ENCODE measurements at places on chromosomes 16 and 17.

DNA sequence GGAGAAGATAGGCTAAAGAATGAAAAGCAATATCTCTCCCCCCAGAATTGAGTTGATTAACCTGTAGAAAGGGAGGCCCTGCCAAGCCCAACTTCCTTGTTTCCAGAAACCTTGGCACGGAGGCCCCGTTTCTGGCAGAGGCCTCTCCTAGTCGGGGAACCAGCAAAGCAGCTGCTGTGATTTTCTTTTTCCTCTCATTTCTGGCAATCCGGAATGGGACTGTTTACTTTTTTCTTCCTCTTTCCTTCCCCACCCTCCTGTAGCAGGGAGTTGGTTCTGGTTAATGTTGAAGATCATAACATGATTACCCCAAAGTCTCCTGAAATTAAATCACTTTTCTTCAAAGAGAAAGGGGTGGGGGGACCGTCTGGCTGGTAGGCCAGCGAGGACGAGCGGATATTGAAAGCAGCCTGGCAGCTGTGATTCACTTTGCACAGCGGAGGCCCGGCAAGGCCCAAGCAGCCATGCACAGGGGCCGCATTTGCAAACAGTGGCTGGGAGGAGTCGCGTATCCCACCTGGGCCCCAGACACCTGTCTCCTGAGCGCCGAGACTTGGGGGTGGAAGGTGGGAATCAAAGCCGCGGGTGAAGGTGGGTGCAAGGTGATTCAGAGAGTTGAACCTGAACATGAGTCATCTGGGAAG, 51.5 kb downstream of the NTN1 start:
- no peak overlapping the region for H3K27ac ChIP-seq
- no peaks in the 10 kb centered on the region for H3K36me3 ChIP-seq
- no peak for DNase-seq
- H3K27me3 ChIP-seq = peaks cover 3% of the 10 kb centered on the region
- H3K4me3 ChIP-seq = no peak overlapping the region

- no peaks in the 10 kb centered on the region for H3K36me3 ChIP-seq
- DNase-seq = no peak
- no peaks in the 10 kb centered on the region for H3K27me3 ChIP-seq
- no peak overlapping the region for H3K4me3 ChIP-seq
Measured at GRCh38 chr16:27164352-27164751, 39.0 kb upstream of the KDM8 start.

DNA sequence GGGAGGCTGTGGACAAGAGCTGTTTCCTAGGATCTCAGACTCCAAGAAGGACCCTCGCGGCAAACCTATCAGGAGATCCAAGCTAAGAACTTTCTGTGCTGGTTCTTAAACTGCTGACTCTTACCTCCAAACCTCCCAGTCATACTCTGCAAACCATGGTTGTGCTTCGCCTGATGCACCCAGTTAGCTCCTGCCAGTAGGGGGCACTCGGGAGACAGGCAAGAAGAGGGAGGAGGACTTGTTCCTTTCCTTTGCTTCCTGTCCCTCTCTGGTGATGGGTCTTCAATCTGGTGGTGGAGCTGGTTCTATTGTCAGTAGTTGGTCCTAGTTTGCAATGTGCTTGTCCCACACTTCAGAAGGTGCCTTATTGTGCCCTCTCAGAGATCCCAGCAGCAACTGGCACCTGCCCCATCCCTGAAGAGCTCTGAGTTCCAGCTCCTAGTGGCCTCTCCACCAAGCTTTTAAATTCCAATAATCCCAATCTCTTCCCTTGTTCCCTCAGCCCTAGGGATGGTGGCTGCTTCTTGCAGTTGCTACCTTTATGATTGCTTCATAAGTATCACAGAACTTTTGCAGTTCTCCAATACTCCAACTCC, 113.5 kb upstream of the RPL38 start:
- H3K4me3 ChIP-seq = no peak overlapping the region
- DNase-seq = no peak
- no peaks in the 10 kb centered on the region for H3K4me1 ChIP-seq
- H3K27ac ChIP-seq = no peak overlapping the region
- H3K27me3 ChIP-seq = no peaks in the 10 kb centered on the region
- H3K36me3 ChIP-seq = no peaks in the 10 kb centered on the region

- H3K27ac ChIP-seq = no peak overlapping the region
- peaks cover 4% of the 10 kb centered on the region for H3K27me3 ChIP-seq
- H3K4me3 ChIP-seq = no peak overlapping the region
- no peak for DNase-seq
- H3K36me3 ChIP-seq = no peaks in the 10 kb centered on the region
Measured at GRCh38 chr17:49445591-49445990, 30.9 kb upstream of the PHB1 start.

DNA sequence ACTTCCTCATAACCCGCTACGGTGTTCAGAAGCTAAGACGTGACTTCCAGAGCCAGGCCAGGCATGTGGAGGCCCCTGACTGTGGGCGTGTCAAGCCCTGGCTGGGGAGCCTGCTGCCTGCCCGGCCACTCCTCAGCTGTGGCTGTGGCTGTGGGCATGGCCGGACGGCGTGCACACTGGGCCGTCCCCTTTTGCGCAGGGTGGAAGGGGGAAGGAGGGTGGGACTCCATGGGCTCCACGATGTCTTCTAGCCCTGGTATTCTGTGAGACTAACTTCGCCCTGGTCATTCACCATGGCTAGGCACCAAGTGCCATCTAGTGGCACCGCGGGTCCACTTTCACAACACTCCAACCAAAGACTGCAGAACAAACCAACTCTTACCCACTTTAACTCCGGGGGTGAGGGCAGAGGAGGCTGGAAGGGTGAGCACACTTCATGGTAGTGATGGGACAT, 67.9 kb downstream of the N4BP1 start:
- no peaks in the 10 kb centered on the region for H3K27me3 ChIP-seq
- H3K27ac ChIP-seq = no peak overlapping the region
- H3K4me1 ChIP-seq = peaks cover 5% of the 10 kb centered on the region
- H3K4me3 ChIP-seq = no peak overlapping the region
- H3K36me3 ChIP-seq = peaks cover 25% of the 10 kb centered on the region

- no peak overlapping the region for H3K27ac ChIP-seq
- DNase-seq = peak; percentile 26
- no peak overlapping the region for H3K4me3 ChIP-seq
- no peaks in the 10 kb centered on the region for H3K27me3 ChIP-seq
- no peaks in the 10 kb centered on the region for H3K36me3 ChIP-seq
- peaks cover 12% of the 10 kb centered on the region for H3K4me1 ChIP-seq
Measured at GRCh38 chr16:17105239-17105797, 365.4 kb downstream of the XYLT1 start.

DNA sequence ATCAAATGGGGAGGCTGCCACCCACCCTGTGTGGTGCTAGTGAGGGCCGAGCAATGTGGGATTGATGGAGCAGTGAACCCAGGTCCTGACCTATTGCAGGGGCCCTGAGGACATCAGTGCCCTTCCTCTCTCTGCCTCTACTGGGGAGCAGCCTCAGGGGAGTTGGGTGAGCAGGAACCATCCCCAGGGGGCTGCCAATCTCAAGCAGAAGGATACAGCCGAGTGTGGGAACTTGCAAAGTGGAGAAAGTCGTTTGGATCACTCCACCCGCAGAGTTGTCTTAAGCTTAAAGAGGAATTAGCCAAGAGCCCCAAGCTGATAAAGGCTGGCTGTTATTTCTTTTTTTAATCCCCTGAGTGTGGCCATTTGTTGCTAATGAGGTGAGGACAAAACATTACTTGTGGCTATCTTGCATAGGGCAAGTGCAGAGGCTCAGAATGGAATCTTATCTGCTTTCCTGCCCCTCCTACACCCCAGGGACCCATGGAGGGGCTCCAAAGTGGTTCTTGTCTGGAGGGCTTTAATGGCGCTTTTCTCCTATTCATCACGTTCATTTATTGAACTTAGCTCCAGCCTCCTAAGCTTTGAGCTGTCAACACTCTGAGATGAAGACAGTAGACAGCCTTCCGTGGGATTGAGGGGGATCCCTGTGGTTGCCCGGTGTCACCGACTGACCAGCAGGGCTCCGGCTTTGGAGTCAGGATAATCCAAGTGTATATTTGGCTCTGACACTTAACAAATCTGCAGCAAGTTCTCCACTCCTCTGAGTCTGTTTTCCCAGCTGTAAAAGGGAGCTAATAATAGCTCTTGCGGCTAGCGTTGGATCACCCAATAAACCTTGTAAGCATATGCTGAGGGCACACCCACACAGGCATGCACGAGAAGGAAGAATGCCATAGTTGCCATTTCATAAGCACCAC, 45.1 kb downstream of the MYH11 start:
- no peak overlapping the region for H3K27ac ChIP-seq
- no peaks in the 10 kb centered on the region for H3K36me3 ChIP-seq
- H3K4me3 ChIP-seq = no peak overlapping the region
- no peaks in the 10 kb centered on the region for H3K4me1 ChIP-seq
- no peak for DNase-seq
- H3K27me3 ChIP-seq = no peaks in the 10 kb centered on the region

GRCh38 chr17:51461578-51462004, 201.2 kb downstream of the UTP18 start:
- H3K27me3 ChIP-seq = no peaks in the 10 kb centered on the region
- DNase-seq = peak; percentile 47
- no peaks in the 10 kb centered on the region for H3K36me3 ChIP-seq
- no peaks in the 10 kb centered on the region for H3K4me1 ChIP-seq

DNA sequence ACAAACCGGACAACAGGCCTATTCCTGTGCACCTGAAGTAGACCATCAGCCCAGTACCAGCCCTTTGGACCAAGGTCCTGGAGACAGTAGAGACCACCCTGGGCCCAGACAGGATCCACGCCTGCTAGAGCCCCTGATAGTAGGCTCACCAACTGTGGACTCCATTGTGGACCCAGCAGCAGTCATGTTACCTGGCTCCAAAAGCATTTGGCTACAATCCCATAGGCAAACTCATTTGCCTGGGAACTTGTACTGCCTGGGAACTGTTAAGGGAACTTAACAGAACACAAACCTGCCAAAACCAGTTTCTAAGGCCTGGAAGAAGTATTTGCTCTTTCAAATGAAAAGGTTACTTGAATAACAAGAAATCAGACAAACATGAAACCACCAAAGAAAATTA, 10.0 kb upstream of the ACSM1 start:
- DNase-seq = no peak
- H3K36me3 ChIP-seq = no peaks in the 10 kb centered on the region
- no peaks in the 10 kb centered on the region for H3K4me1 ChIP-seq
- H3K27ac ChIP-seq = no peak overlapping the region

DNA sequence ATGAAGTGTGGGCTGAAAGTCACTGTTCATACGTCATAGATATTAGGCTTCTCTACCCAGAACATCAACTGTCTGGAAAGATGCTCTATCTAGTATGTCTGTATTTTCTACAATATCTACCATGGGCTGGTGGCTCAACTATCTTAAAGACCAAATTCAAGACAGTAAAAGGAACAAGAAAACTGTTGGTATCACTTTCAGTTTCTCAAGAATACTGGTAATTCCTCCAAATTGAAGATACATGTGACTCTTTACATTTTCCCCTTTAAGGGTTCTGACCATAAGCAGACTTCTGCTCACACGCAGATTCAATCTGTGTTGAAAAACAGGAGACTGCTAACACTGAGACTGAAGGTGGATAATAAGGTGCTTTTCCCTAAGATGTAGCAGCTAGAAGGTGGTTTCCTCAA, 24.2 kb downstream of the XPO6 start:
- DNase-seq = no peak
- H3K4me3 ChIP-seq = peak overlapping the region; percentile 47
- H3K27me3 ChIP-seq = no peaks in the 10 kb centered on the region
- peak overlapping the region; percentile 45 for H3K27ac ChIP-seq
- H3K36me3 ChIP-seq = no peaks in the 10 kb centered on the region

DNA sequence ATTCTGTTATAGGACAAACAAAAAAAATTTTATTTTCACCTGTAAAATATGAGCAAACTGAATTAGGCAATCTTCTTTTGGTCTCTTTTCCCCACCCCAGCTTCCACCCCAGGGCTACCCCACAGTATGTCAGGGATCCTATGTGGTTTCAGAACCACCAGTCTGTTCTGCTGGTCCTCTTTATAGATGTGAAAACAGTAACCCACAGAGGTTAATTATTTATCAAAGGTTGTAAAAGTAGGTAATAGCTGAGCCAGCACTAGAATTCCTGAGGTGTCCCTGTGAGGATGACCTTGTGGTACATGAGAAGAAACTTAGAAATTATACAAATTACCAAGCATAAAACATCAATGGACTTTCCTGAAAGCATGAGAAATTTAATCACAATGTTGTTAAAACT, 428.7 kb downstream of the CNTNAP4 start:
- H3K27me3 ChIP-seq = no peaks in the 10 kb centered on the region
- DNase-seq = no peak
- H3K27ac ChIP-seq = no peak overlapping the region
- H3K4me3 ChIP-seq = no peak overlapping the region
- no peaks in the 10 kb centered on the region for H3K4me1 ChIP-seq
- no peaks in the 10 kb centered on the region for H3K36me3 ChIP-seq

DNA sequence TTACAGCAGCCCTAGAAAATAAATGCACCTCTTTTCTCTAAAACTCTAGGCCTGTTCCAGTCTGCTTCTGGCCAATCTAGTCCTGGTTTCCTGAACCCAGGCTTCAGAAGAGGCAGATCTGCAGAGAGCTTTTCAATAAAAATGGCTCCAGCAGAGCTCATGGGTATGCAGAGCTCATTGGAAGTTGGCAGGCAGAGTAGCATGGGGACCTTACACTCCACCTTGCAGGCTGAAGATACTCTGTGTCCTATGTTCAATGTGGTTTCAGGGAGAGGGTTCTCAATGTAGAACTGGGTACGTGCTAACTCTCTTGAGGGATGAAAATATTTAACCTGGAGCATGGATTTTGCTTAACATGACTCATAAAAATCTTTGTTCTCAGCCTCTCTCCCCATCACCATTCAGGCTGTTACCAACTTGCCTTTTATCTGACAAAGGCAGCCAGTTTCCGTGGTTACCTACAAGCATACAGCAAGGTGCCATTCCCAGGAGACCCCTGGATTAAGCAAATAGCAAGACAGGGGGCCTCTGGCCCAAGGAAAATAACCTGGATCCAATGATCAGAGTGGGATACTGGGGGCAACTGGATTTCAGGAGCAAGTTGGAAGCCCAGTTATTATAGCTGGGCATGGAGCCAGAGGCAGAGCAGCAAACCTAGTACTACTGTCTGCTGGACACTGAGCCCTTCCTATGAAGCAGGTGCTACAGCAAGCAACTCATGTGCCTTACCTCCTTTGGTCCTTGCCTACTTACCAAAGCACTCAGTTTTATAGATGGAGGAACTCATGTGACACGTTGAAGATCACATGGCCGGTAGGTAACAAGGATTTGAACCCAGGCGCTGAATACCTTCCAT, 98.2 kb upstream of the DHX40 start:
- H3K27me3 ChIP-seq = no peaks in the 10 kb centered on the region
- H3K4me1 ChIP-seq = no peaks in the 10 kb centered on the region
- no peak overlapping the region for H3K4me3 ChIP-seq
- no peak overlapping the region for H3K27ac ChIP-seq

- H3K27me3 ChIP-seq = no peaks in the 10 kb centered on the region
- H3K4me1 ChIP-seq = no peaks in the 10 kb centered on the region
- H3K36me3 ChIP-seq = no peaks in the 10 kb centered on the region
- no peak overlapping the region for H3K27ac ChIP-seq
Measured at GRCh38 chr17:12421646-12422306, 243.9 kb upstream of the MYOCD start.

- no peaks in the 10 kb centered on the region for H3K27me3 ChIP-seq
- no peak overlapping the region for H3K4me3 ChIP-seq
- no peaks in the 10 kb centered on the region for H3K36me3 ChIP-seq
- peak; percentile 36 for DNase-seq
- no peak overlapping the region for H3K27ac ChIP-seq
- H3K4me1 ChIP-seq = peaks cover 12% of the 10 kb centered on the region
Measured at GRCh38 chr17:76000016-76000754, 470 bp upstream of the CDK3 start.
